ENCODE measurements at places on chromosomes 11 and 22.

GRCh38 chr11:102007567-102008437, 39.4 kb upstream of the CFAP300 start:
- no peak for DNase-seq

DNA sequence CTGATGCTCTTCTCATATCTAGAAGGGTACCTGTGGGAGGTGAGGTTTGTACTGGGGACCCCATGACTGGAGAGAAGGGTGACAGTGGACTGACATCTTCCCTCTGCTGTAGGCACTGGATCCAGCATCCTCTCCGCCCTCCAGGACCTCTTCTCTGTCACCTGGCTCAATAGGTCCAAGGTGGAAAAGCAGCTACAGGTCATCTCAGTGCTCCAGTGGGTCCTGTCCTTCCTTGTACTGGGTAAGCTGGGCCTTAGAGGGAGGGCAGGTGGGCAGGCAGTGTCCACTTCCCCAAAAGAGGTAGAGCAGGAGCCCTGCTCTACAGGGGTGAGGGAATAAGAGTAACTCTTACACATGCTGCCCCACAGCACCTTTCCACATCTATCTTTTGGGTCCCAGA, 15.9 kb downstream of the DGAT2 start:
- DNase-seq = no peak

DNA sequence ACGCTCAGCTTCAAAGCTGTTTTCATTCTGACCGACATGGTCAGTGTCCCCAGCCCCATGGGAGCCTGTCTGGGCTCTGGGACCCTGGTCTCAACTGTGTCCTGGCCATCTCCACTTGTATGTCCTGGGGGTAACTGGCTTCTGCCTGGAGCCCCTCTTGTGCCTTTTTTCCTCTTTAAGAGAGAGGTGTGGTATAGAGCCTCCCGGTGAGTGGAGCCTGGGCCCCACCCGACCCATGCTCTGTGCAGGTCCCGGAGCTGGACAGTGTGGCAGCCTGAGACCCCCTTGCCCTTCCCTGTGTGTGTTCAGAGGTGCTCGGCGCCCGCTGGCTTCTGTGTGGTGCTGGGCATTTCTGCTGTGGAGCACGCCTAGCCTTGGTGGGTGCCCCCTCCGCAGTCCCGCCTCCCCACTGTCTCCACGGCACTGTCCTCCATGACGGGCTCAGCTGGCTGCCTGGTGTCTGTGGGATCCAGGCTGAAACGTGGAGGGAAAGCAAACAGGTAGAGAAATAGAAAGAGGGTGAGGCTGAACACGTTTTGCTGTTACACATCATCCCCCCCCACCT, 74.9 kb downstream of the PARVB start:
- DNase-seq = no peak

DNA sequence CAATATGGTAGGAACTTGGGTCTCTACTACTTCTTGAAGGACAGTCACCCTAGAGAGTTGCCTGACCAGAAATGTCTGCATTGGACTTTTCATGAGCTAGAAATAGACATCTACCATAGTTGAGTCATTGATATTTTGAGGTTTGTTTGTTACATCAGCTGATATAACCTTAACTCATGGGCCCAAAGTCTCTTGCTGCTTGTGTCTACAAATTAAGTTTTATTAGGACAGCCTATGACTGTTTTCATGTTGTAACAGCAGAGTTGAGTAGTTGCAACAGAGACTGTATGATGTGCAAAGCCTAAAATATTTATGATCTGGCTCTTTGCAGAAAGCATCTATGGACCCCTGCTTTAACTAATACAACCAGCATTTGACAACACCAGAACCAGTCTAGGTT, 155.3 kb downstream of the MIAT start:
- no peak for DNase-seq

- DNase-seq = no peak
Measured at GRCh38 chr11:127137771-127138280, 137.3 kb upstream of the KIRREL3 start.

DNA sequence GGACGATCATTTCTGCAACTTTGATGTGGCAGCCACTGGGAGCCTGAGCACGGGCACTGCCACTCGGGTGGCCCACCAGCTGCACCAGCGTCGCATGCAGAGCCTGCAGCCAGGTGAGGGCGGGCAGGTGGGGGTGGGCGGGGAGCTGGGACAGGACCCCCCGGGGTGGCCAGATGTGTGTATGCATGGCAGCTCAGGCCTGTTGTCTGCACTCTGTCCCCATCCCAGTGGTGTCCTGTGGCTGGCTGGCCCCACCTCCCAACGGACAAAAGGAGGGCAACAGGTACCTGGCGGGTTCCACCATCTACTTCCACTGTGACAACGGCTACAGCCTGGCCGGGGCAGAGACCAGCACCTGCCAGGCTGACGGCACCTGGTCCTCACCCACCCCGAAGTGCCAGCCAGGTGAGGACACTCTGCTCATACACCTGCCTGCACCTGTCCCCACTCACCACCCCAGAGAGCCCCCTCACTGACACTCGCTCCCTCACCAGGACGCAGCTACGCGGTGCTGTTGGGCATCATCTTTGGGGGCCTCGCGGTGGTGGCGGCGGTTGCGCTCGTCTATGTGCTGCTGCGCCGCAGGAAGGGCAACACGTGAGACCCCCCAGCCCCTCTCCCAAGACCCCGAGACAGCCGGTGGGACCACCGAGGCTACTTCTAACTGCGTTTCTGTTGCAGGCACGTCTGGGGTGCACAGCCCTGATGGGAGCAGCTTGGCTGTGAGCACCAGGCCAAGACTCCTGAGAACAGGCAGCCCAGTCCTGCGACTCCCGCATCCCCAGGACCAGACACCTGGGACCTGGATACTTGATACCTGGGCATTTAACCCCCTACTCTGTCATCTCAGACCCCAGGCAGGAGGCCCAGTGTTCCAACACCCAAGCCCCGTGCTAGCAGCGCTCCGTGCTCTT, 6.7 kb downstream of the SUSD2 start:
- DNase-seq = no peak

DNA sequence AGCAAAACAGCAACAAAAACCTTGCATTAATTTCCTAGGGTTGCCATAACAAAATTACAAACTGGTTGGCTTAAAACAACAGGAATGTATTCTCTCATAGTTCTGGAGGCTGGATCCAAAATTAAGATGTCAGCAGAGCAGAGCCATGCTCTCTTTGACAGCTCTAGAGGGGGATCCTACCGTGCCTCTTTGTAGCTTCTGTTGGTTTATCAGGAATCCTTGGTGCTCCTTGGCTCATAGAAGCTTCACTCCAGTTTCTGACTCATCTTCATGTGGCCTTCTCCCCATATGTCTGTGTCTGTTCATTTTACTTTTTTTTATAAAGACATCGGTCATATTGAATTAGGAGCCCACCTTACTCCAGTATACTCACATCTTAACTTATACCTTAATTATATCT, 90.5 kb upstream of the POU2AF2 start:
- no peak for DNase-seq

- DNase-seq = no peak
Measured at GRCh38 chr11:29449281-29450074, 567.4 kb downstream of the KCNA4 start.

- no peak for DNase-seq
Measured at GRCh38 chr22:26494506-26494905, 10.8 kb downstream of the SRRD start.

- no peak for DNase-seq
Measured at GRCh38 chr22:33382436-33382835, 324.3 kb upstream of the SYN3 start.

GRCh38 chr11:91124363-91124762, 901.5 kb upstream of the CHORDC1 start:
- DNase-seq = no peak

GRCh38 chr22:28002181-28002700, 83.2 kb upstream of the PITPNB start:
- DNase-seq = no peak

- no peak for DNase-seq
Measured at GRCh38 chr11:82859750-82860149, 40.5 kb downstream of the PRCP start.

Data from activated CD8-positive, alpha-beta T cell treated with anti-CD3 and anti-CD28 coated beads for 36 hours (primary cell).